ENCODE measurements at places on chromosomes 7 and 10. TPM values are rescaled to one million over a fixed set of nuclear protein-coding genes. Genes with fewer than 3 reads are reported as not detected.

DNA sequence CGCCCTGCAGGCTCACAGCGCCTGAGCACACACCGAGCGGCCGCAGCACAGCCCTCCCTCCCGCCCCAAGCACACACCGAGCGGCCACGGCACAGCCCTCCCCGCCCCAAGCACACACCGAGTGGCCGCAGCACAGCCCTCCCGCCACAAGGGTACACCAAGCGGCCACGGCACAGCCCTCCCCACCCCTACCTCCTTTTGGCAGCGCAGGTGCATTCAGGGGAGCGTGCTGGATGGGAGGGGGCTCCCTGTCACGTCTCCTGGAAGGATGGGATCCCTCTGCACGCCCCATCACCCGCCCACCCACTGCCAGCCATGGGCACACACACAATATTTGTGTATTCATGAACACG, 482.6 kb downstream of the DNAJB6 start:
- H3K27ac ChIP-seq: no peak overlapping the region
- no peaks in the 10 kb centered on the region for H3K27me3 ChIP-seq
- no peak overlapping the region for H3K4me3 ChIP-seq
- DNase-seq: no peak
- H3K4me1 ChIP-seq: no peaks in the 10 kb centered on the region

DNA sequence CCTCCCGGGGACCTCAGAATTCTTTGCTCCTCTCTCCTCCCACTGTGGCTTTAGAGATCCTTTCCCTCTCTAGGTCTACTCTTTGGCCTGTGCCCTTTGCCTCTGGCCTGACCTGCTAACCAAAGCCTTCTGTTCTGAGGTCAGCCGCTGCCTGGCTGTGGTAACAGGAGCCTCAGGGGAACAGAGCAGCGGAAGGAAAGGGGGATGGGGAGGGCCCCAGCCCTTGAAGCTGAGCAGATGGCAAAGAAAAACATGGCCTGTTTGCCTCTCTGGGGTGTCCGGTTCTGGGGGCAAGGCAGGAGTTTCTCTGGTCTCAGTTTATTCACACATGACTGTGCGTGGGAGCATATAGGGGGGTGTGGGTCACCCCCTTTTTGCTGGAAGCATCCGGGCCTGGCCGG, 28.2 kb downstream of the COL26A1 start:
- no peak overlapping the region for H3K27ac ChIP-seq
- DNase-seq: no peak
- no peaks in the 10 kb centered on the region for H3K36me3 ChIP-seq
- no peak overlapping the region for H3K4me3 ChIP-seq

- no peak for DNase-seq
- peaks cover 35% of the 10 kb centered on the region for H3K4me1 ChIP-seq
- H3K27me3 ChIP-seq: no peaks in the 10 kb centered on the region
- H3K4me3 ChIP-seq: no peak overlapping the region
These were observed 40.0 kb downstream of the VOPP1 start for GRCh38 chr7:55532150-55532917.

DNA sequence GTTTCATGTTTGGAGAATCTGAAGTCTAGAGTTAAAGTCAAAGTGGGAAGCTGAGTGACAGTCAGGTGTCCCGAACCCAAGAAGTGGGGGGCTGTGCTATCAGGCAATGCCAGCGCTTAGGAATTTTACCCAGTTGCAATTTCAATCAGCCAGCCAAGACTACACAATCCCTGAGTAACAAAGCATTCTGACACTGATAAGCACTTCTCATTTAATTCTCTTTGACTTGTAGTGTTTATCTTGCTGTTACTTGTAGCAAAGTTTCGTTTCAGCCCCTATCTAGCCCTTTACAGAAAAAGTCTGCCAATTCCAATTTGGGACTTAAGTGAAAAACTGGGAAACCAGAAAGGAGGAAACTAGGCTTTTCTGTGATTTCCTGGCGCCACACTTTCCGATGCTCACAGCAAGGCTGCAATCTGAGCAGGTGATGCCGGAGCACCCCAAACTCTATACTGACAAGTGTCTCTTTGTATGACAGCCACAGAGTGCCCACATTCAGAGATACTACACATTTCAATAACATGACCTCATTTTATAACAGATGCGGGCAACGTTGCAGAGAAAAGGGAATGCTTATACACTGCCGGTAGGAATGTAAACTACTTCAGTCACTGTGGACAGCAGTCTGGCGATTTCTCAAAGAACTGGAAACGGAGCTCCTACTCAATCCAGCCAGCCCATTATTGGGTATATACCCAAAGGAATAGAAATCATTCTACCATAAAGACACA, 61.0 kb downstream of the ITIH5 start:
- no peaks in the 10 kb centered on the region for H3K27me3 ChIP-seq
- H3K27ac ChIP-seq: peak overlapping the region; percentile 73
- H3K4me3 ChIP-seq: no peak overlapping the region
- H3K4me1 ChIP-seq: peaks cover 41% of the 10 kb centered on the region
- no peak for DNase-seq
- peaks cover 5% of the 10 kb centered on the region for H3K36me3 ChIP-seq

GRCh38 chr7:87345962-87346371, 503 bp downstream of the CROT start:
- H3K27ac ChIP-seq: peak overlapping the region; percentile 89
- no peak for DNase-seq
- peaks cover 21% of the 10 kb centered on the region for H3K4me1 ChIP-seq
- H3K36me3 ChIP-seq: peaks cover 34% of the 10 kb centered on the region
- H3K27me3 ChIP-seq: no peaks in the 10 kb centered on the region

Gene OR13A1
- not detected for total RNA-seq

Measured in sigmoid colon (tissue), 7 donors.